ENCODE measurements at places on chromosomes 1 and 21. TPM values are rescaled to one million over a fixed set of nuclear protein-coding genes. Genes with fewer than 3 reads are reported as not detected.
A peak's percentile ranks its signal among the peaks of the same experiment; 100 is the strongest.

- peak; percentile 94 for ATAC-seq
These were observed at the start of gene UBE2G2 for GRCh38 chr21:44801468-44802395. Gene UBE2G2, minus strand, starts transcription at chr21:44801820. Its CDS starts 72 bp downstream, at chr21:44801748.

DNA sequence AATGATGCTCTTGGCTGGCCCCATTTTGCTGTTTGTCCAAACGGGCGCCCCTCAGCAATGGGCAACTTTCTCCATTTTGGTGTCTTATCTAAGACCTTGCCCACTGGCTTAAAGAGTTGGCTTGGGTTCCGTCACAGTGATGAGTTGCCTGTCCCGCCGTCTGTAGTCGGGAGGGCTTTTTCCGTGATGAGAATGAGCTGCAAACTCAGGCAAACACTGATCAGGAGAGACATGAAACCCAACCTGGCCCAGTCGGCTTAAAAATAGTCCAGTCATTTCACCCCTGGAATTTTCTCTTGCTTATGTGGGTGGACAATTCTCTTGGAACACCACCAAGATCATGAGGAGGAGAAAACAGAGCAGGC lies 79.3 kb downstream of the ST6GALNAC3 start:
- no peak for ATAC-seq

DNA sequence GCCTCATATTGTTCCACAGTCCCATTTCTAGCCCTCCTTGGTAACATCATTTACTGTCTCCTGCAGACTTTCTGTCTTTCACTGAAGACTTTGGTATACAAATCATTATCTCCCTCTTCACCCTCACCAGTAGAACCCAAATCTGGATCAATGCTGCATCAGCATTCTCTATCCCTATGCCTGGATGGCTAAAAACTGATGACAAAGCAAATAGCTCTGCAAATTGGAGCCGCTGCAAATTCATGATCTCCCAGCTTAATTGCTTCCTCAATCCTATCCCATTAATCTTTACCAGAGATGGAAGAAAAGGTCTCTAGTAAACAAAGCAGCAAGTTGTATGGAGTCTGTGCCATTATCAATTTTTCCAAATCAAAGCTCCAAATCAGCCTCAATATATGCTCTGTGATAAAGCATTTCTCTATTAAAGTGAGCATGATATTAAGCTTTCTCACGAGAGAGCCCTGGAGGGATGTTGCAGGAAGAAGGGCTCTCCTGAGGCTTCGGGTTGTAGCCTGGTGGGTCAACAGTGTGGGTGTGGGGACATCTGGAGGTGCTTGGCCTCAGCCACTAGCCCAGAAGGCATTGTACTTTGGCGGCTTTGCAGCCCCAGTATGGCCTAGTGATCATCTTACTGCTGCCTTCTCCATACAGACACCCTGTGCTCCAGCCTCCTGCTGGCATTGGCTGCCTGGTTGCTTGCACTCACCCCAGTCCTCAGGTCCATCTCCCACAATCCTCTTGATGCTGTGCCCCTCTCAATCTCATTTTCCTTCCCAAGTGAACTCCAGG lies 46.2 kb upstream of the COL24A1 start:
- ATAC-seq = no peak

GRCh38 chr21:41933313-41934079 lies 20.3 kb downstream of the C2CD2 start:
- no peak for ATAC-seq

GRCh38 chr1:57576756-57577155 lies 152.9 kb upstream of the DAB1 start:
- ATAC-seq = peak; percentile 71

DNA sequence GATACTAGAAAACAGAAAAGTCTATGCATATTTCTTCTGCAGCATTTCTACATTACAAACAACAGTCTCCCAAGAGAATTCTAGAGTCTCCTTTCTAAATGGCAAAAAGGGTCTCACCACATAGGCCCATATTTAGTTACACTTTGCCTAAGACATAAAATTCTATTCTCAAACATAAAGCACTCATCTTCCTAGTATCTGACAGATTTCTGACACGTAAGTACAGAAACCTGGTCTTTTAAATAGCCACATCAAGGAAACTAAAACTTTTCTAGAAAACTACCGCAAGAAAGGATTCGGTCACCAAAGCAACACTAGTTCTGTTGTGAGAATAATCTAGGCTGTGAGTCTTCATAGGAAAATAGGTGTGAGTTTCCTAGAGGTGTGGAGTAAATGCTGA lies 33.6 kb upstream of the CTSK start:
- ATAC-seq = no peak

DNA sequence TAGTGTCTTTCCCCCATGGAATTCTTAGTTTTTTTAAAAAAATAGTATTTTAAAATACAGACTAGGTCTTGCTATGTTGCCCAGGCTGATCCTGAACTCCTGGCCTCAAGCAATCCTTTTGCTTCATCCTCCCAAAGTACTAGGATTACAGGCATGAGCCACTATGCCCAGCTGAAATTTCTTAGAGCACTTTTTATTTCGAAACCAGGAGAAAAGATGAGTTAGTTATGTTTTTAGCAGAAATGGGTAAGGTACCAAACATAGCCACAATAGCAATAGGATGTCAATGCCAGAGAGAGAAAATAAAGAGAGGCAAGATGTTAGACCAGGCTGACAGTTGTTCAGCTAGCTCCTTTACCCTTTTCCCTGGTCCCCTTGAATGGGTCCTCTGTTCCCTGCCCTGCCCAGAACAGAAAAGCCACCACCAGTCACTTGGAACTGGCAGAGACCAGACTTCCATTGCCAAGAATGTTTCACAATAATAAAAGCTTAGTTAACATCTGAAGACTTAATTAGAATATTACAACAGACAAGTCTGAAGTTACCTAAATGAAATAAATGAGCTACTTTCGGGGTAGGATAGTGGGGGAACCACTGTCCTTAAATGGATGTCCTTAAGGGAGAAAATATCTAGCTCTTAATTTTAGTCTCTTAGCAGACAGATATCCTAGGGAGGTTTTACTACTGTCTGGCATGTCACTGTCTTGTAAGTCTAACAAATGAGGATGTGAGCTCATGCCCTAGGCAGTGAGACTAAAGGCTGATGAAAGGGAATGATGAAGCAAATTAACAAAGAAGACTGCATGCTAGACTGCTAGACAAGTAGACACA lies 54.3 kb downstream of the ABL2 start:
- ATAC-seq = peak; percentile 81

DNA sequence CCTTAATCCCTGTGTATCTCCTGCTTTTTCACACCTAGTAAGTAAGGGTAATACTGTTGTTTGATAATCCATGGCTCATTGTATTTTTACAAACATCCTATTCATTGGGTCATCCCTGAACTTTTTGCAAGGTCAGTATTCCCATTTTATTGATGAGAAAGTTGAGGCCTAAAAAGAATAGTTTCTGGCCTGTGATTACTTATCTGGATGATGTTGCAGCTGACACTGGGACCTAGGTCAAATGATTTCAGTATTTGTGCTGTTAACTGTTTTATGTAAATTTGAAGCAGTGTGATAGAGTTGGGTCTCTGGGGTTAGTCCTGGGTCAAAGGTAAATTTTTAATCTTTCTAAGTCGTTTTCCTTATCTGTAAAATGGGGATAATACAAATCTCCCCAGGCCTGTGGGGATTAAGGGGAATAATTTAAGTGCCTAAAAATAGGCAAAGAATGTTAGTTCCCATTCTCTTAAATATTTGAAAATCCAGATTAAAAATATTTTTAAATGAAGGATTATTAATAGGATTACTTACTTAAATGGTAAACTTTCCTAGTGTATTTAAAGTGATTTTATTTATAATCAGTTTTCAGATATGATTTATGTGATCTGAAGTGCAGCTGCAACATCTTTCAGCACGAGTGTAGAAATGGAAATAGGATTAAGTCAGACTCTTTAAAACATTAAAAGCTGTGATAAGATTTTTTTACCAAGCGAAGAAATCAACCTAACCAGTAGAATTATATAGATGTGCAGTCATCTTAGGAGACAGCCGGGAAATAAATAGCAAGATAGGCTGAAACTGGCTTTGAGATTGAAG lies 4.3 kb downstream of the PPP2R5A start:
- no peak for ATAC-seq

GRCh38 chr1:19438516-19439195 lies 46.7 kb downstream of the CAPZB start:
- no peak for ATAC-seq

GRCh38 chr21:15241997-15242736 lies 177.4 kb upstream of the NRIP1 start:
- ATAC-seq = peak; percentile 46

DNA sequence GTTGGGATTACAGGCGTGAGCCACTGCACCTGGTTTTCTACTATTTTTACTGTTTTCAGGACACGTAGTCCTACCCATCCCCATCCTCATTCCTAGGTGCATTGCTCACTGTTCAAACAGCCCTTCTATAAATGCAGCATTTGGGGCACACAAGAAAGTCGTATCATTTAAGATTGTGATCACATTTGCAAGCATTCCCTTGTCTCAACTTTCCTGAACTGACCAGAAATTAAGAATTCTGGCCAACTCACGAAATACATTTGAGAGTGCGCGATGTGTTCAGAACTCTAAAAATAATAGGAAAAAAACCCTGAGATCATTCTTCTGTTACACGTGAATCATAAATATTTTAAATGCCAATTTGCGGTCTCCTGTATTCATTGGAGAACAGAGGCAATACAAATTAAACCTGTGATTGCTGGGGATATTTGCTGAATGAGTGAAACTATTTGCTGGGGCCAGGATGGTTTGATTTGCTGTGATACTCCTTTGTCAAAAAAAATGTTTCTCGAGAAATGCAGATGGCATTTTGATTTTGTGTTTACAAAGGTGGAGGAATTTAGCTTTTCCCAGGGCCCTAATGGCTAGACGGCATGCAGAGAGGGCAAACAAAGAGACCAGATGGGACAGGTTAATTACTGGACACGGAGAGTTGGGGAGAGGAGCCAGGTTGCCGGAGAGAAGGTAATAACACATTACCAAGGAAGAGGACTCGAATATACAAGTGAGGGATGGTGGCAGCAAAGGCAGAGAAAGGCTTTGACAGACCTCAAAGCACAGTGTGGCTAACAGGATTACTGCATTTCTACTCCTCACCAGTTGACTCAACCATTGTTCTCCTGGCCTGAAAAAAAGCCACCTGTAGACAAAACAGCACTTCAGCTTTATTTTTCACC lies 38.4 kb downstream of the STPG1 start:
- no peak for ATAC-seq

DNA sequence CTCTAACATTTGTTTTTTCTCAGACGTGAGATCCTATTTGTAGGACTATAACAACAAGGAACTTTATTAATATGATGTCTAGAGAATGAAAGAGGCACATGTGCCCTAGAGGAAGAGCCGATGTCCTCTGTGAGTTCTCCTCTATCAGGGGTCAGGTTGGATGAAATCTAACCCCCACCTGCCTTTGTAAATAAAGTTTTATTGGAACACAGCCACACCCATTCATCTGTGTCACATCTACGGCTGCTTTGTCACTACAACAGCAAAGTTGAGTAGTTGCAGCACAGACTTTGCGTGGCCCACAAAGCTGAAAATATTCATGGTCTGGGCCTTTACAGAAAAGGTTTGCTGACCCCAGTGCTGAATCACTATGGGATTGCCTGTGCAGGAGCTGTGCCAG lies 571 bp upstream of the CAPN9 start:
- no peak for ATAC-seq

DNA sequence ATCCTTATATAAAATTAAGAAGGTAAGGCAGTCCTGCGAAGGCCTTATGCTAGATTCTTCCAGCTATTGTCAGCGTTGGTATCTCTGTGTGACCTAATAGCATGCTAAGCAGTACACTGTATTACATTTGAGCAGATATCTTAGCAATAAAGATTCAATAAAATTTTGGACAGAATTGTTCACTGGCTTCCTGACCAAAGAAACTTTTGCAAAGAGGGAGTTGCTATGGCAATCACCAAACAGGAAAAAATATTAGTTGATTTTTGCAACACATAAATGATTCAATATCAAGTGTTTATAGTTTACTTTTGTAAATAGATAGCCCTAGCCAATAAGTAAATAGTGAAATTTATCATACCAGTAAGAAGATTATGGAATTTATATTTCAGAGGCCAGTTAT lies 31.0 kb upstream of the PLEKHO1 start:
- ATAC-seq = no peak

GRCh38 chr1:117818456-117818855 lies 111.0 kb downstream of the GDAP2 start:
- ATAC-seq = no peak

DNA sequence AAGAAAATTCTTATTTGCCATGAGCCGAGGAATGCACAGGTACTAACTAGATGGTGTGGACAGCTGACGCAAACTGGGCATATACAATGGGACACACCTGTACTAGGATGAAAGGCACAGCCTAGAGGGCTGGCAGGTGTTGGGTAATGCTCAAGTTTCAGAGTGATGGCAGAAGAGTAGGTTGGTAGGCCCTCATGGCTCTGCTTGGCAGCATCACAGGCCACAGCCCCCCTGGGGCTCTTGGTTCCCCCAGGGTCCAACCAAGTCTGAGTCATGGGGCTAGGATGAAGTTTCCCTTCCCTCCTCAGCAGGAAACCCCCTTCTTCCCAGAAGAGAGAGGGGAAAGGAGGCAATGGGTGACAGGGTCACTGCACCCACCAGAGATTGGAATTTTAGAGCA lies 35.2 kb downstream of the SPEN start:
- no peak for ATAC-seq

- no peak for ATAC-seq
These were observed 61.5 kb downstream of the GNG12 start for GRCh38 chr1:67771749-67772148.

SPATA17 gene
- 1.4 TPM for total RNA-seq

CFHR4 gene
- total RNA-seq = 0.76 TPM

PROK1 gene
- total RNA-seq = 1.7 TPM

NBPF15 gene
- total RNA-seq = 24.8 TPM

LRRC71 gene
- total RNA-seq = 1.1 TPM

SLAMF6 gene
- total RNA-seq = 0.68 TPM

ETV3L gene
- not detected for total RNA-seq

SYT6 gene
- total RNA-seq = not detected
